ENCODE measurements at places on chromosomes 4 and X.

GRCh38 chr4:8157496-8157895 lies 1.1 kb downstream of the ABLIM2 start:
- DNase-seq = no peak

GRCh38 chr4:98566361-98567008 lies 91.9 kb downstream of the TSPAN5 start:
- DNase-seq = no peak

GRCh38 chr4:19531906-19532848 lies 719.5 kb upstream of the SLIT2 start:
- no peak for DNase-seq

GRCh38 chr4:145352438-145353145 lies 129.1 kb upstream of the SMAD1 start:
- no peak for DNase-seq

DNA sequence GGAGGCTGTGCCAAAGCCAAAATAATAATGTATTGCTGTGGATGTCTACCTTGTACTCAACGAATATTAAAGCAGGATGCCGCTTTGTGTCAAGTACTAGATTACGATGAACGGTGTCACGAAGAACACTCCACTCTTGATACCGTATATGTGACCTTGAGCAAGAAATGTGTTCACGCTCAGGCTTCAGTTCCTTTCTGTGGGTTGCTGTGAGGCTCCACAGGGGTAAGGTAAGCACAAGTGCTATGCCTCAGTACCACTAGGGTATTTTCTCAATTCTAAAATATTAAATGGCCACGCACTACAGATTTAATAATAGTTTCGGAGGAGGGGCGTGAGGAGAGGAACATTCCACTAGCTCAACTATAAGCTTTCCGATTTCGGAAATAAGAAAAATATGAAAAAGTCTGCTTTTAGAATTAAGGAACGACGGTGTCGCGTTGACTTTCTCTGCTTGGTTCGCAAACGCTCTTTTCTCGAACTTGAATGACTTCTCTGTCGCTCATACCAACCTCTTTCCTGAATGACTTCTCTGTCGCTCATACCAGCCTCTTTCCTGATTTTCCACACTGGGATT lies 607 bp upstream of the SCOC start:
- DNase-seq = peak; percentile 11

- no peak for DNase-seq
These were observed 72.8 kb downstream of the SMIM20 start for GRCh38 chr4:25986807-25987206.

DNA sequence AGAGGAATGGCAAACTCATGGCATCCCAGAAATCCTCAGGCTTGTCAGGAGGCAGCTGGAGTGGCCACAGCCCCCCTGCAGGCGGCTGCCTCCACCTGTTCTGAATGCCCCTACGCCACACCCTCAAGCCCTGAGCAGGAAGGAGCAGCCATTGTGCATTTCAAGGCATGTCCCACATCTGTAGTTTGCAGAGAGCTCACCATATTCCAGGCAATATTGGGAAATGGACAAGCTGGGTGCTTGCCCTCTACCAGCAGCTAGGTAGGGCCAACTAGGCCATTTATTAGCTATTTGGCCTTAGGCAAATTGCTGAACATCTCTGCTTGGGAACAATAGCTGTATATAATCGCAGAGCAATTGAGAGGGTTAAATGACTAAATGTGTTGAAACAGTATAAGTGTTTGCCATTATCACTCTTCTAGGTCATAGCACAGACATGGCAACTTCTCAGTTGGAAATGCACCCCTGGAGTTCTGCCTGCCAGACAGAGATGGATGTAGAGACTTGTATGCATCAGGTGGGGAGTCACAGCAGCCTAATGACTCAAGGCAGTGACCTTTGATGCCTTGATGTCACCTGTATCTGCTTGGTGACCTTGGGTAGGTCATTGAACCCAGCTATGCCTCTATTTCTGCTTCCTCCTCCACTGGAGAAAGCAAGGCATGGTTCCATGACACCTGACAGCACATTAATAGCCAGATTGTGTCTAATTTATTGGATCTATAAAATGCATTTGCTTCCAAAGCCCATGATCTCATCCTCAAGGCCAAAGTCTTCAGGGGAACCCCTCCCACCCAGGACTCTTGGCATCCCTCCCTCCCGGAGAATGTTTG lies 52.8 kb downstream of the FHDC1 start:
- no peak for DNase-seq

DNA sequence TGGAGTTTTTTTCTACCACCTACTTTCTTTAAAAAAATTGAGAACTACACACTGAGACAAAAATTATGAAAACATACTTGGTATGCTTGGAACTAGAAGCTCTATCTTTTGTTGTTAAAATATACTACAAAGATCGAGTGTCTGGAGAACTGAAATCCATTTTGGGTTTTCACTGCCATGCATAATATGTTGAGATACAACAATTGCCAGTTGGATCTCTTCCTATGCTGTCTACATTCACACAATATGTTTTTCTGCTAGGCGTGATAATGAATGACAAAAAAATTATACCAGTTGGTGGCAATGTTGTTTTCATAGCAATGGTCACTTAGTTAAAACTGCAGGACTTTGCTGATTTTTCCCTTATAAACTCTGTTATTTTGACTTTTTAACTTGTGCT lies 605.4 kb upstream of the LCORL start:
- no peak for DNase-seq

- DNase-seq = peak; percentile 25
These were observed 189.8 kb upstream of the AFF2 start for GRCh38 chrX:148310426-148311165.

GRCh38 chr4:89640620-89641366 lies 196.2 kb downstream of the SNCA start:
- no peak for DNase-seq

GRCh38 chrX:132730726-132731125 lies 227.7 kb downstream of the HS6ST2 start:
- no peak for DNase-seq

All from activated CD4-positive, alpha-beta T cell treated with anti-CD3 and anti-CD28 coated beads, Interleukin-2, amount 50 U/mL, for 24 hours (primary cell).